ENCODE measurements at places on chromosomes 7 and 10. TPM values are rescaled to one million over a fixed set of nuclear protein-coding genes. Genes with fewer than 3 reads are reported as not detected.

DNA sequence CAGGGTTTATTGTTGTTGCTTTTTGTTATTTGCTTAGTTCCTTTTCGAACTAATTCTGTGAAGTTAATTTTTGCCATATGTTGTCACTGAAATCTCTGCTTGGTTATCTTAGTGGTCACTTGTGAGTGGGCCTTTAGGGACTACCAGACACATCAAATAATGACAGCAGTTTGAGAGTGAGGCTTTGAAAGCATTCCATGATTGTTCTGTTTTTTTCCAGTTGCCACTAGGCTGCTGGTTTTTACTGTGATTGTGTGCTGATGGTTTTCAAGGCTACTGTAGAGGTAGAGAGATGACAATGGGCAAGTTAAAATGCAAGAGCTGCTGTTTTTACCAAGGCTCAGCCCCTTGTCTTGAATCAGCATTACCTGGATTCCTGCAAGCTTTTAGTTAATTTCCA, 20.0 kb downstream of the SEPTIN7 start:
- DNase-seq, result no peak

GRCh38 chr7:40966693-40967092, 736.2 kb downstream of the INHBA start:
- no peak for DNase-seq

DNA sequence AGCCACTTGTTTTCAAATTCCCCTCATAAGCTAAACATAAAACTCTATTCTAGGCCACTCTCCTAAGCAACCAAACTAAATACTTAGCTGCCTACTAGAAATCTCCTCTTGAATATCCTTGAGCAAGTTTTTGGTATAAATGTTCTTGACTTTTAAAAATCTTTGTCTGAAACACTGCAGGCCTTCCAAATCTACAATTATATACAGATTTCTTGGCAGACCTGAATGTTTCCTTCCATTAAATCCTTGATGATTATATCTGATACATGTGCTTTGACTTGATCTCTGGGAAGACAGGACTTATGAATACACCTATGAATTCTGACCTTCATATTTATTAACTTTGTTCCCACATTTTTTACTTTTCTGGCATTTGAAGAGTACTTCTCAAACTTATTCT, 314.5 kb downstream of the CACNA2D1 start:
- no peak for DNase-seq

DNA sequence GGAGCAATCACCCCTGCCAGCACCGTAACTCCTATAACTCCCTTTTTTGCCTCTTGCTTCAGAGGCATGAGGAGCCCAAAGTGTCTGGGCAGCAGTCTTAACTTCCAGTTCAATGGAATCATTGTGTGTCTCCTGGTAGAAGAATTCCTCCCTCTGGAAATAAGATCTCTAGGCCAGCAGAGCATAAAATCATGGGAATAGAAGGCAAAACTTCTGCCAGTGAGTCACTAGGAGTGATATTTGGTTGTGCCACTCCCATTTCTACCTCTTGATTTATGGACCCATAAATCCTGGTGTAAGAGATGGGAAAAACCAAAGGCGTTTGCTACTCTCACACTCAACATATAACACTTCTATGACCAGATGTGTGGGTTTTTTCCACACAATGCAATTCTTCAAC, 104.9 kb upstream of the FAM180A start:
- no peak for DNase-seq

DNA sequence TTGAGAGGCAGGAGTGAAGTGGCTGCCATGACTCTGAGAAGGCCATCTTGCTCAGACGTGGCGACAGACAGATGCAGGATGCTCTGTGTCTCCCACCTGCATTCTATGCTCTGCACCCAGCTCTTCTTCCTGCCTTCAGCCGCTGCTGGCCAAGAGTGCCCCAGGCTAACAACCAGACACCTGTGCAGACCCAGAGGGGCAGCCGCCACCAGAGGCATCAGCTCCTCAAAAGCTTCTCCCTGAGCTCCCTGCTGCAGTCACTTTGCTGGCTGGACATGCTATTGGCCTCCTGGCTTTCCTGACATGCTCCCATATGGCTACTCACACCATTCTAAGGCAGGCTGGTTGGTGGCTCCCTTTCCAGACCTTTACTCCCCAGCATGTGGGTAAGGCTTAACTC, 70.6 kb upstream of the GRB10 start:
- DNase-seq, result no peak

DNA sequence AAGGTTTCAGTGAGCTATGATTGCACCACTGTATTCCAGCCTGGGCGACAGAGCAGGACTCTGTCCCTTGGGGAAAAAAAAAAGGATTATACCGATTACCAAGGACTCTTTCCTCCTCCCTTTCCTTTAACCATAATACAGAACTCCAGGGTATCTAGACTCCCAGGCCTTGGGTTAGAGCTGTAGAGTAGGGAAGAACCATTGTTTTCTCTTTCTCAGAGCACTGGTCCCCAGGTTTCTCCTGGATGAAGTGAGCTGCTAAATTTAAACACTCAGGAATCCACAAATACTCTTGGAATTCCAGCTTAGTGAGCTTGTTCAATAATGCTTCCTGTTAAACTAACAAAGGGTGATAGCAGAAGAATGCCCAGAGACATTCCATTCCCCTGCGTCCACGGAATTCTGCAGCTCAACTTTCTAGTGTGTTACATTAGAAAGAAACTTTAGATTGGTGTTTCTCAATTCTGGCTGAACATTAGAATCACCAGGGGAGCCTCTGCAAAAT, 14.6 kb upstream of the RPEL1 start:
- peak; percentile 9 for DNase-seq

DNA sequence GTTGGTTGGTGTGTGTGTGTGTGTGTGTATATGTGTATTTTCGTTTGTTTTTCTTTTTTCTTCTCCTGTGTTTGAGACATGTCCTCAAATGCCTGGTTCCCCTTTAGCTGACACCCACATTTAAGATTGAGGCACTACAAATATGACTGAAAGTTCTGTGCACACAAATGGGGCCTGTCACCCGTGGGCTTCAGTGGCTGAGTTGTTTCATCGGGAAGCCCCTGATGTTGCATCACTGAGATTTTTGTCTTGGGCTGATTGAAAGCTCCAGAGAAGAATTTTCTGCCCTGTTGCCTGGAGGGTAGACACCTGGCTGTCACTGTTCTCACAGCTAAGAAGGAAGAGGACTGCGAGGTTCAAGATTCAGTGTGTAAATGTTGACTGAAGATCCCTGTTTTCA, 283.8 kb upstream of the C7orf33 start:
- no peak for DNase-seq

DNA sequence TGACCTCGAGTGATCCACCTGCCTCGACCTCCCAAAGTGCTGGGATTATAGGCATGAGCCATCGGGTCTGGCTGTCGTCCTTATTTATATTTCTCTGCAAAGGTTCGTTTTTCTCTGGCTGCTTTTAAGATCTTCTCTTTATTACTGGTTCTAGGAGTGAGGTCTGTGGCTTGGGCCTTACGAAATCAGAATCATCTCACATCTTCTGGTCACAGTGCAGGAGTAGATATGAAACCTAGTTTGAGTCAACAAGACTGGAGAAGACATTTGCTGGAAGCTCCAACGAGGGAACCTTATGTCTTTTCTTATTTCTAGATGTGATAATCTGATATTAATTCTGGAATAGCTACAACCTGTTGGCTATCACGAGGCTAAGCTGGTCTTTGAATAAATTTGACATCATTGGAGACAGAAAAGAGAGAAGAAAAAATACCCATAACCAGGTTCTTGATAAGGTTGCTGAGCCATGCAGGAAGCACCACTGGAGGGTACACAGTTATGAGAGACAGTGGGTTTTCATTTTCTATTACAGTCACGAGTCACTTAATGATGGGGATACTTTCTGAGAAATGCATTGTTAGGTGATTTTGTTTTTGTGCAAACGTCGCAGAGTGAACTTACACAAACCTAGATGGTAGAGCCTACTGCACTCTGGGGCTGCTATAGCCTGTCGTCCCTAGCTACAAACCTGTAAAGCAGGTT, 25.6 kb upstream of the IL15RA start:
- no peak for DNase-seq

DNA sequence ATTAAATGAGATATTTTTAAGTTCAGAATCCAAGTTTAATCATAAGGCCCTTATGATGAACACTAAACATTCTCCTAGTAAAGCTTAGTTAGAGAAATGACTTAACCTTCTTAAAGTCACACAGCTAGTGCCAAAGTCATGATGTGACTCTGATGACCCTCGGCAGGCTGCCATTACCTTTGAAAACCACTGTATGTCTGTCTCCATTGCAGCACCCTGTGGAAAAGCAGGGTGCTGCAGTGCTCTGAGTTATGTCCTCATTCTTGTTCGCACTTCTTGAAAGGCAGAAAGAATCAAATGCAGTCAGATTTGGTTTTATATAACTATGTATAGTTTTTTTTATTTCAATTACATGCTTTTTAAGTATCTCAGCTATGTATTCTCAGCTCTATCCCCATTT, 105.0 kb downstream of the PHTF2 start:
- DNase-seq, result peak; percentile 16

DNA sequence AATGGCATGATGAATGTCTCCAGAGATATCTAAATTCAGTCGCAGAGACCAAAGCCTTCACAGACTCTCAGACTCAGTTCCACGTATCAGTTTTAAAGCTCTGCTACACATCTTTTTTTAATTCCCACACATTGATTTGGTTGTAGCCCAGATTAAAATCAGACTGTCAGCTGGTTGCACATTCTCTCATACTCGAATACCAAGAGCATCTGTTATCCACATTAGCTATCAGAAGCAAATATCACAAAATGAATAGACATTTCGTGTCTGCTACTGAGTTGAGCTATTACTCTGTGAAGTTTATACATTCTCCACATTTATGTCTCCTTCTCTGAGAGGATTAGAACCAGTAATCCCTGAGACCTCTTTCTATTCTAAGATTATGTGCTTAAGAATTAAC, 229.2 kb downstream of the GPAM start:
- DNase-seq, result no peak

GRCh38 chr7:75998038-75998437, 3.6 kb upstream of the TMEM120A start:
- DNase-seq, result no peak

- DNase-seq, result no peak
Measured at GRCh38 chr7:49771427-49772176, 1.8 kb upstream of the VWC2 start.

DNA sequence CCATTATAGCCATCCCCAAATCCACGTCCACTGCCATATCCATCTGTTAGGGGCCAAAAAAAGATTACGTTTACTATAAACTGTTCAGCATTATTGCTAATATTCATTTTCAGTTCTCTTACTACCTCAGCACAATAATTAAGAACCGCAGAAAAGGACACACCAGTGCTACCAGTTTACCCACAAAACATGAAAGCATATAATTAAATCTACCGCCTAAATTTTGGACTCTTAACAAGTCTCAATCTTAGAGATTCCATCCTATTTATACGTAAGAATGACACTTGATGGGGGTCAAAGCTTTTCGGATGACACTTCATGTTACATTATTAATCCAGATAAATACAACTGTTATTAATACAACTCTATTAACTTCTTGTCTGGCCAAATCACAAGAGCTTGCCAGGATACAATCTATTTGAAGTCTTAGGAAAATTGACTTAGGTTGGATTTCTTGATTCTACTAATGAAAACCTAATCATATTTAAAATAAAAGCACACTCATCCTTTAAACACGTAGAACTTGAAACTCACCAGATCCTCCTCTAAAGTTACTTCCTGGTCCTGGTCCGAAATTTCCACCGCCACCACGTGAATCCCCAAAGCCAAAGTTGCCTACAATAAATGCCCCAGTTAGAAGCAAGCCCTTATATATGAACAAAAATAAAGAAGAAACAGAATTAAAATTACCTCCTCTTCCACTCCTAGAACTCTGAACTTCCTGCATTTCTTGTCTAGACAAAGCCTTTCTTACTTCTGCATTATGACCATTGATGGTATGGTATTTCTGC, 4.5 kb downstream of the HNRNPA2B1 start:
- DNase-seq, result no peak

- DNase-seq, result no peak
Measured at GRCh38 chr7:23471106-23471859, 992 bp upstream of the IGF2BP3 start.

DNA sequence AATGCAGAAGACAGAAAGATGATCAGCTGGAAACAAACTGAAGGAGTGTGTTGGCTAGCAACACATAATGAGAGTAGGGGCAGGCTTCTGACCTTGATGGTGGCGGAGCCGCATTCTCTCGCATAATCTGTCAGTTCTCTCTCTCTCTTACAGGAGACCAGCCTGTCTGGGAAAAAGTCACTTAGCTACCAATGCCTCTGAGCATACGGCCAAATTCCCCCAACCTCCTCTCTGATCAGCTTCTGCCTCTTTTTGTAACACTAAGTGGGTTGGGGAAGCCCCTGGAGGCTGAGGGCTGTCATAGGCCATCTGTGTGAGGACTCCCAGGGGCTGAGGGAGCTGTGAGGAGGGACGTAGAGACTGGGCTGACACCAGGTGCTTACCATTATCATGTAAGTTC, 104.6 kb downstream of the HIPK2 start:
- DNase-seq, result peak; percentile 59

DNA sequence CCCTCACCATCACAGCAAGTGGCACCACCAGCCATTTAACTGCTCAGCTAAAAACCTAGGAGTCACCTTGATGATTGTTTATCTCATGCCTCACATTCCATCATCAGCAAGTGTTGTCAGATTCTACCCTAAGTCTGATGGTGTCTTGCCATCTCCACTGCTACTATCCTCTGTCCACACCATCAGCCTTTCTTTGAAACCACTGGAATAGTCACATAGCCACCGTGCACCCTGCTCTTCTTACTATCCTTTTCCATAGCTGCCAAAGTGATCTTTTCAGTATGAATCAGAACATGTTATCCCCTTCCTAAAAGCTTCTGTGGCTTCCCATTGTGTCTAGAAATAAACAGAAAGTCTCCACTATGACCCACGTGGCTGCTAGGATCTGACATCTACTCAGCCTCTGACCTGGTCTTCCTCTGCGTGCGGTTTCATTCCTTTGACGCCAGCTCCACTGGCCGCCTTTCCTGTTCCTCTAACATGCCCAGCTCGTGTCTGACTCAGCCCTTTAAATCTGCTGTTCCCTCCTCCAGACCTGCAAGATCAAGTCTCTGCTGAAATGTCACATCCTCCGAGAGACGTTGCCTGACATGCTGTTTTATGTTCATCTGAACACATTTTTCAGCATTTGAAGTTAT, 16.5 kb upstream of the CHN2 start:
- peak; percentile 76 for DNase-seq

GRCh38 chr10:59354434-59354833, 7.9 kb downstream of the FAM13C start:
- no peak for DNase-seq

ZCCHC24 gene
- 14.0 TPM for total RNA-seq

SMIM30 gene
- total RNA-seq, result 19.7 TPM

PAX4 gene
- not detected for total RNA-seq

CFAP69 gene
- total RNA-seq, result 16.6 TPM

CPA4 gene
- 10.2 TPM for total RNA-seq

APBB1IP gene
- total RNA-seq, result 4.0 TPM

MGMT gene
- total RNA-seq, result 13.7 TPM

PTF1A gene
- total RNA-seq, result 48.3 TPM

ADRB1 gene
- 8.6 TPM for total RNA-seq

TUBAL3 gene
- not detected for total RNA-seq

FGFR2 gene
- 56.0 TPM for total RNA-seq

TDRD1 gene
- 0.78 TPM for total RNA-seq
